Stimulated activated CD8-positive, alpha-beta memory T cell treated with anti-CD3 and anti-CD28 coated beads, Interleukin-4, amount 100 ng/mL, for 1 hour (primary cell): ENCODE measurements at places on chromosomes 11 and 22.

DNA sequence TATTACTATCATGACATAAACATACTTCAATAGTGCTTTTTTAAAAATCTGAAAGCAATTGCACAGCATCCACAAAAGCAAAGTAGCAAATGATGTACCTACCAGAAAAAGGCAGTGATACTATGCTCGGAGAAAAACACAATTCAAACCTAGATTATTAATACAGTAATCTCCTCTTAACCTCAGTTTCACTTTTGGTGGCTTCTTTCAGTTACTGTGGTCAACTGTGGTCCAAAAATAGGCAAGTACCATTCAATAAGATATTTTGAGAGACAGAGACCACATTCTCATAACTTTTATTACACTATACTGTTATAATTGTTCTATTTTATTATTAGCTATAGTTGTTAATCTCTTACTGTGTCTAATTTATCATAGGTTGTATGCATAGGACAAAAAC is 20.8 kb downstream of the KCNA4 start:
- DNase-seq: no peak

DNA sequence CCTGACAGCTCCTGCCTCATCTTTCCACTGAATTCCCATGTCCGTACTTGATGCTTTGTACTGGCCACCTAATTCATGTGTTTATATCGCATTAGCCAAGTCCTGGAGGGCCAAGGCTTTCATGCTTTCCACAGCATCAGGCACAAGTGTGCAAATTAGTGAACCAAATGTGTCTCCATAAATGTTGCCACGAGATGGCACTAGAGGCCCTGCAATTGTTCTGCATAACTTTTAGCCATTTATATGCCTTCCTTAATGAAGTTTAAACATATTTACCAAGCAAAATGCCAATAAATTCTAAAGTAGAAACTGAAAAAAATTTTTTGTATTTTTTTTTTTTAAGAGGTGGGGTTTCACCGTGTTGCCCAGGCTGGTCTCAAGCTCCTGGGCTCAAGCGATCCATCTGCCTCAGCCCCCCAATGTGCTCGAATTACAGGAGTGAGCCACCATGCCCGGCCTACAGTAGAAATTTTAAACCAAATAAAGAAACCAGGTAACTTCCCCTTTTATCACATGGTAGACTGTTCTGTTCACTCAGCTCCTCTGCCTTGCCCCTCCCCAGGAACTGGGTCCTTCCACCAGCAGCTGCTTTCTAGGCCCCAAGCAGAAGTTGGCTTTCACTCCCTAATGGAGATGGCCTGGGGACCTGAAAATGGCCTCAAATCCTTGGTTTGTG is 20.8 kb upstream of the IL18BP start:
- peak; percentile 39 for DNase-seq

DNA sequence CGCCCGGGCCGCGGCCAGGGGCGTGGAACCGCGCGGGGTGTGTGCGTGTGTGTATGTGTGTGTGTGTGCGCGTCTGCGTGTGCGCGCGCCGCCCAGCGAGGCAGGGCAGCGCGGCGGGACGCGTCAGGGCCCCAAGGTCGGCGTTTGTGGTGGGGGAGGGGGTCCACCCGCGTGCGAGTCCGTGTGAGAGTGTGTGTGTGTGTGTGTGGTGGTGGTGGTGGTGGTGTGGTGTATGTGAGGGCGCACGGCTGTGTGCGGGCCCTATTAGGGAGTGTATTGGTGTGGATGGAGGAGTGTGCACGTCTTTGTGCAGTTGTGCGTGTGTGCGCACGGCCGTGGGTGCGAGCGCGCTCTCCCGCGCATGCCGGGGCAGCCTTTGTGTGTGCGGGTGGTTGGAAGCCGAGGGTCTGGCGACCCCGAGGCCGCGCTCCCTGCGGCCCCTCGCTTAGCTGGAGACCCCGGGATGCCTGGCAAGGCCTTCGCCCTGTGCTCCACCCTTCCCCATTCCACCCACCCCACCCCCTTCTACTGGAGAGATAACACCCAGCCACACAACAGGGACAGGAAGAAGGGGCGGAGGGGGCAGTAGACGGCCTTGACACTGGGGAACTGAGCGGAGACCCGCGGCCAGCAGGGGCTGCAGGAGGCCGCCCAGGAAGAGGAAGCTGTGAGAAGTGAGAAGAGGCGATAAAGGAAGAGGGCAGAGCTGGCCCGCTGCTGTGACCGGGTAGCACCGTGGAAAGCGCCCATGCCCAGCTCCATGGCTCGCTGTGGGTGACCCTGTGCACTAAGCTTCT is 528 bp upstream of the ARRB1 start:
- no peak for DNase-seq

- no peak for DNase-seq
These were observed 5.9 kb downstream of the TKFC start for GRCh38 chr11:61338783-61339489.

DNA sequence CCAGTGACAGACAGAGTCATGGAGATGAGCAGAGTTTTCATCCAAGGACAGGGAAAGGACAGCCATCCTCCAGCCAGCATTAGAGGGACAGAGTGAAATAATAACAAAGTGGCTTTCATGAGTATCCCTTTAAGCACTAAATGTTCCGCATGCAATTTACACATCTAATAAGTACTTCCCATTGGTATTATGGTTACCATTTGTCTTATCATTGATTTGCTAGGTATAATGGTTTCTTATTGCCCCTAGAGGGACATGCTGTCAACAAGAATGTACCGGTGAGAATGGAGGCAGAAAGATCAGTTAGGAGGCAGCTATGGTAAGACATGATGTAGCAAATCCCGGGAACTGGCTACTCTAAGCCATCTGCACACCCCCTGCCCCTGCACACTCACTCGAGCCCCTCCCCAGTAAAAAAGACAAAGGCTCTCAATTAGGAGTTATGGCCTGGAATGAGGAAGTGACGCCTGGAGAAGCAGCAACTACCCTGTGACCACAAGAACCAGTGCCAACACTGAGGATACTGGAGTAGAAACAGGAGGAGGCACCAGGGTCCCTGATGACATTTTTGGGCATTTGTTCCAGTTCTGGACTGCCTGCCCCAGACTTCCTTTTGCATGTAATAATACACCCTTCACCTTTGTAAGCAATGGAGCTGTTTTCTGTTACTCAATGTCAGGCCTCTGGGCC is 30.2 kb upstream of the HMGXB4 start:
- no peak for DNase-seq

DNA sequence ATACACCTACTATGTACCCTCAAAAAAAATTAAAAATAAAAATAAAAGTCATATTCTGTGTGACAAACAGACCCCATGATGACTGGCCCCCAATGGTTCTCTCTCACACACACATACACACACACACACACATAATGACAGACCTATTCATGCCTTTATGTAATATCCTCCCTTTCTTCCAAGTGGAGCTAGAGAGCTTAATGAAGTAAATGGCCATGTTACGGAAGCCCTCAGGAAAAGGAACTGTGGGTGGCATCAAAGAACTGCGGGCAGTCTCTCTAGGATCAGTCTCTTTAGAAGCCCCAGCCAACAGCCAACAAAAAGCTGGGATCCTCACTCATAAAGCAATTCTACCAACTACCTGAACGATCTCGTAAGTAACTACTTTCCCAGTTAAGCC is 125.5 kb downstream of the SIK3 start:
- no peak for DNase-seq

- DNase-seq: no peak
These were observed 615.7 kb downstream of the NELL1 start for GRCh38 chr11:21285104-21285503.

DNA sequence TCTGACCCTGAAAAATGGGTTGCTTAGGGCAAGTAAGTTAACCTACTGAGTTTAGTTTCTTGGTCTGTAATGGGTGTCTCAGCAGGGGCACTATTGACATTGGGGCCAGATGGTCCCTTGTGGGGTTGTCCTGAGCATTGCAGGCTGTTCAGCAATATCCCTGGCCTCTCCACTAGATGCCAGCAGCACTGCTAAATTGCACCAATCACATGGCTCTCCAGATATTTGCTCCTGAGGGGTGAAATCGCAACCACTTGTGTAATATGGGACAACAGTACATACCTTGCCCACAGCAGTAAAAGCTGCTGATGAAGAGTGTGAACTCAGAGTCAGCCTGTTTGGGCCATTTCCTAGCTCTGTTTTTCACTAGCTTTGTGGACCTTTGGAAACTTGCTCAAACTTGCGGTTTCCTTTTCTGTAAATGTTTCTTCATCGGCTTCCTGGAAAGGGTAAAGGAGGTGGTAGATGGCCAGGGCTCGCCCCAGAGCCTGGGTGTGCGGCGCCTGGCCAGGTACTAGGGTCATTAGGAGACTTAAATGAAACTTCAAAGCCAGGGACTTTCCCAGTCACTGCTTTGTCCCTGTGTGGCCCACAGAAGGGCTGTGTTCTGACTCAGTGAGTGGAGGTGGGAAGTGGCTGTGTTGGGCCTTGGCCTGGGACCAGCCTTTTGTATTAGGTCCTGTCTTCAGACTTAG is 13.0 kb downstream of the NCF4 start:
- no peak for DNase-seq

DNA sequence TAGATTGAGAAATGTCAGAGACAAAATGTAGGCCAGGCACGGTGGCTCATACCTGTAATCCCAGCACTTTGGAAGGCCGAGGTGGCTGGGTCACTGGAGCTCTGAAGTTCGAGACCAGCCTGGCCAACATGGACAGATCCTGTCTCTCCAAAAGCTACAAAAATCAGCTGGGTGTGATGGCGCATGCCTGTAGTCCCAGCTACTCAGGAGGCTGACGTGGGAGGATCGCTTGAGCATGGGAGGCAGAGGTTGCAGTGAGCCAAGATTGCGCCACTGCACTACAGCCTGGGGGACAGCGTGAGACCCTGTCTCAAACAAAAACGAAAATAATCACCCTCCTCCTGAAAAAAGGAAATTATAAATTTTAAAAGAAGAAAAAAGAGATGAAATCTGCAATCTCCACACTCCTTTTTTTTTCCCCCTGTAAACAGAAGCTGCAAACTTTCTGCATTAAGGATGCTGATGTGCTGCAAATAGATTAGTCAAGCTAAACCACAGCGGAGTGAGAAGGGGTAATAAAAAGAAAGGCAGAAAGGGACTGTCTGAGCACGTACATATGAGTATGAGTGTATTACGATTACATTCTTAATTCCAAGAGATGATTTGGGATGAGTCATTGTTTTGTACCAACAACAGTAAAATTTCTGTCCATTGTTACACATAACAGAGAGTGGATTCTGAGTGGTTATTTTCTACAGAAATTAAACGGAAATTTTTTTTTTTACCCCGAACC is 87.3 kb downstream of the SIK3 start:
- no peak for DNase-seq

DNA sequence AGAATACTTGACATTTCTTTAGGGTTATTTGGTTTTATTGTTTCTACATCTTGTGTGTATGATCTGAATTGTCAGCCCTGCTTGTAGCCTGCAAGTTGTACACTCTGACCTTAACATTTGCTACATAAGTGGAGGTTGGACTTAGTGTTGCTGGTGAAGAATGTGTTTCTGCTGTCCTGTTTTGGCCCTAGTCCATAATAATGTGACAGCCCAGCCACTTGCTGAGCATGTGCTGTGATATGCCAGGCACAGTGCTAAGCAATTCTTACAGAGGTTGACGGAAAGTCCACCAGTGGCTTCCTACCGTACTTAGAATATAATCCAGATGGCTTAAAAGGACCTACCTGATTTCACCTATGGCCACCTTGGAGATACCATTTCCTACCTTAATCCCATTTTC is 526.6 kb downstream of the NELL1 start:
- DNase-seq: no peak

DNA sequence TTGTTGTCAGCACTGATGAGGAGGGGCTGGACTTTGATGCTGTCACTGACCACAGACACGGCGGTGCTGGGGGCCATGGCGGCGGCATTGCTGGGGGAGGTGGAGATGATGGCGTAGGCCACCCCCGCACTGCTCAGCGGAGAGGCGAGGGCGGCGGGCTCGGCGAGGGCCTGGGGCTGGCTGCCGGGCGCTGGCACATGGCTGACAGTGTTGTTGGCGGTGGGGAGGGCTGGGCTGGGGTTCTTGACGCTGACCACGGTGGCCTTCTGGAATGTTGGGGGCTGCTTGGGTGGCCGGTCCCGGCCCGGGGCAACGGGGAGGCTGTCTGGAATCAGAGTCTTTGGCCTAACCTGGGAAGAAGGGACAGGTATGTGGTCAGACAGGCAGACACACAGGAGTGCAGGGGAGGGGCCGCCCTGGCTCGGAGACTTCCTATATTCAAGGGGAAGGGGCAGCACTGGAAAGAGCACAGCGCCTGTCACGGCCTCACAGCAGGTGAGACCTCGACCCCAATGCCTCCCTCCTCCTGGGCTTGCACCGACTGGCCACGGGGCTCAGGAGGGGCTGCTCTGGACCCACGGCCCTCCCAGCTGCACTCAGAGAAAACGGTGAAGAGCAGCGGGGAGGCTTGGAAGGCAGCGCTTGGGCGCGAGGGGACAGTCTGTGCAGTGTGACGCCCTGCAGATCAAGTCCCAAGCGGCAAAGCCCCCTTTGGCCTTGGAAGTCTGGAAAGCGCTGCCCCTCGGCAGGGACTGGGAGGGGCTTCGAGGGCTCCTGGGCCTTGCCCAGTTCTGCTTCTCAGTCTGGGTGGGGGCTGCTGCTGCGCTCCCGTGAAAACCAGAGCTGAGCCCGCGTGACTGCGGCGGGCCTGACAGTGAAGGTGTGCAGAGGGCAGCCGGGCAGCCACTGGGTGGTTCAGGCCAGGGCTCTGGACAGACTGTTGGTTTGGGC is 93.2 kb downstream of the PHF21B start:
- no peak for DNase-seq

- no peak for DNase-seq
These were observed 30.3 kb upstream of the GRAMD4 start for GRCh38 chr22:46589871-46590271.

DNA sequence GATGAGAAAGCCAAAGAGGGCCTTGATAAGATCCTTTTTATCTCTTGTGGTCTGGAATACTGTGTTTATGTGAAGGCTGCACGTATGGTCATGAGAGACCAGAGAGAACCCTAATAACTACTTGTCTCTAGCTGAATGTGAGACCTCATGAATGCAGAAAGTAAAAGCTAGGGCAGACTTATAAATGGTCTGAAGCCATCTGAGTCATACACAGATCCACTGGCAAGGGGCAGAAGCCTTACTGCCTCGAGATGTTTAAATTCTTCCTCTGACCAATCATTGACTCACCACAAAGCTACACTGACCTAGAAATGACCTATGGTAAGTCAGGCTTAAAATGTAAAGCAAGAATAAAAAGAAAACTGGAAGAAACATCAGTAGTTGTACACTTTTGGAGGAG is 22.7 kb upstream of the OR4B1 start:
- DNase-seq: no peak

- DNase-seq: no peak
These were observed 114.4 kb downstream of the PTPRJ start for GRCh38 chr11:48094643-48095339.

DNA sequence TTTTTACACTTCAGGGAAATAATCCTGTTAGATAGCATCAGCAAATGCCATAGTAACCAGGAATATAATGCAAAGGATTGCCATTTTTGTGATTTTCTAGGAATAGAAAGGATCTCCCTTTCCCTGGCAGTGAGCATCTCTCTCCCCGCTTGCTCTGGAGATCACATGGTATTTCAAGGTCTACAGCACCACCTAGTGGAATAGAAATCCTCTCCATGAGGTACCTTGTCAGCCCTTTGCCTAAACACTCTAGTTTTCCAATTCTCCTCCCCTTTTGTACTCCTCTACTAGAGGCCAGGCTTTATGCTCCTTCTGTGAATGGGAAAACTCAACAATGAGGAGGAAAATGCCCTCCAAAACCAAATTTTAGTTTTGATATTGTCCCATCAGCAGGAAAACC is 78.4 kb downstream of the XRRA1 start:
- no peak for DNase-seq

- no peak for DNase-seq
These were observed 86.1 kb upstream of the RASSF10 start for GRCh38 chr11:12922980-12923507.

GRCh38 chr11:121670805-121671282 is 218.1 kb upstream of the SORL1-AS1 start:
- no peak for DNase-seq

- DNase-seq: no peak
These were observed 11.9 kb downstream of the GLB1L2 start for GRCh38 chr11:134343646-134344045.
